ENCODE measurements at places on chromosomes 3 and 15.

DNA sequence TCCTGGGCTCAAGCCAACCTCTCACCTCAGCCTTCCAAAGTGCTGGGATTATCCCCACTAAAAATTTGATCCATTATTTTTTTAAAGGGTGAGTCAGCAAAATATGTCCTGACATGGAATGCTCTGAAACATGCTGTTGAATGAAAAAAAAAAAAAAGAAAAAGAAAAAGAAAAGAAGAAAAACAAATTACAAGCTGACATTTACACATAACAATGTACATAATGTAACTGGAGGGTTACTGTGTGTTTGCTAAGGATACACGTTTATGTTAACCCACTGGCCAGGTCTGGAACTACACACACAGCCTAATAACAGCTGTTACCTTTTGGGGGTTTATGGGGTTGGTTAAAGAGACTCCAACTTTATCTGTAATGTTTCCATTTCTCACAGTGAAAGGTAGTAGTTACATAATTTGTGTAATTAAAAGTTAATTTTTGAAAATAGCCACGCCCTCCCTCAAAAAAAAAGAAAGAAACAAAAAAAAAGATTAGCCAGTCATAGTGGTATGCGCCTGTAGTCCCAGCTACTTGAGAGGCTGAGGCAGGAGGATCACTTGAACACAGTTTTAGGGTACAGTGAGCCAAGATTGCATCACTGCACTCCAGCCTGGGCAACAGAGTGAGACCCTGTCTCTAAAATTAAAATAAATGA lies 3.1 kb upstream of the MESP2 start:
- DNase-seq = peak; percentile 36

GRCh38 chr3:25594007-25594502 lies 70.7 kb downstream of the TOP2B start:
- peak; percentile 80 for DNase-seq

- no peak for DNase-seq
Observed at GRCh38 chr3:21585216-21585740, 165.7 kb downstream of the ZNF385D start.

DNA sequence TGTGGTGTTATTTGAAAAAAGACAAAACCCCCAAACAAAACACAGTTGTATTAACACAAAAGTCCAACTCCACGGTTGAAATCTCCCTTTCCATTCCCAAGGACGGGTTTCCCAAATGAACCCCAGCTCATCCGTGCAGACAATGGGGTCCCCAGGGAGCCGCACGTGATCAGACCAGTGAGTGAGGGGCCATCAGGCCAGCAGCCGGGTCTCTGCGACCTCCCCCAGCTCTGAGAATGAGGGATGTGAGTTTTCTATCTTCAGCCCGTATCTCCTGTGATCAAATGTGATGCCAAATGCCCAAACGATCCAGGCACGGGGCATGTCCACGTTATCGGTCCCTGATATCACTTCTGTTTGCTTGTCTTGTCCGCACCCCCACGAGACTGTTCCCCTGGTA lies 138.0 kb downstream of the OPA1 start:
- DNase-seq = no peak

DNA sequence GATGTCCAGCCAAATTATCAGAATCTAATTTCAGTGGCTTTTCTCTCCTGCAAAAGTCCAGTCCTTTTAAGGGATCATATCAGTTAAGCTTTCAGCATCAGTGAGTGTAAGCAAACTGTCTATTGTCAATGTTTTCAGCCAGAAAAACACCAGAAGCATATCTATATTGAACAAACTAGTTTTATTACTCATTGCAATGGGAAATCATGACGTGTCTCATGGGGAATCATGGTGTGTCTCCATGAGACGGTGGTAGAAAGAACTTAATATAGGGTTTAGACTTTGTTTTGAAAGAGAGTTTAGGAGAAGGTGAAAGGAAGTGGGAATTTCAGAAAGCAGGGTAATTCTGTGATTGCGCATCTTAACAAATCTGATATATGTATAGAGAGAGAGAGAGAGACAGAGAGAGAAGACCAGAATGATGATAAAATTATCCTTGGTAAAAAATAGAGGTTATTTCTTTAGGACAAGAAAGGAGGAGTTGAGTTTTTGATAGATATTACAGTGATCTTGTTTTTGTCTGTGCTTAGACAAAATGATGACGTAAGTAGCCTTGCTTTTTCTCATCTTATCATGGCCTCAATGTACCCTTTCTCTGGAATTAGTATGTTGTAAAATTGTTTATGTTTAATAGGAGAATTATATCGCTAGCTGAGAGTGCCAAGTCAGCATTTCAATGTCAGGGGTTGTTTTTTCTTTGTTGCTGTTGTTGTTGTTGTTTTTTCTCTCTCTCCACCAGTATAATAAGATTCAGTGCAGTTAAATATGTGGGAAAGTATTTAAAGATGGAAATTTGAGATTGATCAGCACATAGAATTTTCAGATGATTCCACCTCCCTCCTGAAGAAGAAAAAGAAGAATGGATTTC lies 129.9 kb upstream of the OSTN start:
- DNase-seq = no peak

- no peak for DNase-seq
Observed at GRCh38 chr15:68400066-68400456, 31.9 kb downstream of the ITGA11 start.

DNA sequence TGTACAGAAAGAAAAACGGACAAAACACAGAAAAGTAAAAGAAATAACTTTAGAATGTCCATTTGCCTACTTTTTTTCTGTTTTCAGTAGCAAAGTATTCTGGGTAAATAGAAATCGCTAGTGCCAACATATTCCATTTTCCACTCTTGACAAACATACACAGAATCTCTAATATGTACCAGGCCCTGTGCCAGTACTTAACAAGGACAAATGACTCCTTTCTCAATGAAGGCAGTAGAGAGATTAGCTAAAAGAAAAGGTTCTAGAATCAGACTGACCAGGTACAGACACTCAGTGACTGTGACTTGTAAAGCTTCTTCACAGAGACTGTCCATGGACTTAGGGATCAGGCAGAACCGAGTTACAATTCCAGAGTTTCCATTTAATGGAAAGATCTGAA lies 165.8 kb upstream of the STAC start:
- no peak for DNase-seq

GRCh38 chr15:73924171-73924921 lies 1.9 kb upstream of the LOXL1 start:
- DNase-seq = no peak

Data from SK-MEL-5 (cell line).